ENCODE measurements at places on chromosomes 5 and 9. TPM values are rescaled to one million over a fixed set of nuclear protein-coding genes. Genes with fewer than 3 reads are reported as not detected.

The VAV2 gene
- total RNA-seq = 6.6 TPM

The CAMK4 gene
- total RNA-seq = 0.10 TPM

- no peak for DNase-seq
Observed at GRCh38 chr9:135049460-135049859, 38.0 kb upstream of the OLFM1 start.

DNA sequence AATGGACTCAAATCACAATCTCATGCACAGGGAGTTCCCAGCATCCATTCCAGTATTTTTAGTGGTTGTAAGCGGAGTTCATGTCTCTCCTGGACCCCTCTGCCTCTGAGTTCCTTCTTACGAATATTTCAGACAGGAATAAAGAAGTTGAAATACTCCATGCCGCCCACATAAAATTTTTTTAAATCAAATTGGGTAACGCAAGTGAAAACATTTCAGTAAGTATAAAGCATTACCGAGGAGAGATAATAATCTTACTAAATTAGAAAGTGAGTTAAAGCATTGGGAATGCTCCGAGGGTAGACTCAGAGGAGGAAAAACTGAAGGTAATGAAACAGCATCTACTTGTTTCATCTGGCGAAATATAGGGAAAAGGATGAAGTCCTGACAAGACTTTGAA, 317.6 kb downstream of the ARRDC3 start:
- DNase-seq = no peak

DNA sequence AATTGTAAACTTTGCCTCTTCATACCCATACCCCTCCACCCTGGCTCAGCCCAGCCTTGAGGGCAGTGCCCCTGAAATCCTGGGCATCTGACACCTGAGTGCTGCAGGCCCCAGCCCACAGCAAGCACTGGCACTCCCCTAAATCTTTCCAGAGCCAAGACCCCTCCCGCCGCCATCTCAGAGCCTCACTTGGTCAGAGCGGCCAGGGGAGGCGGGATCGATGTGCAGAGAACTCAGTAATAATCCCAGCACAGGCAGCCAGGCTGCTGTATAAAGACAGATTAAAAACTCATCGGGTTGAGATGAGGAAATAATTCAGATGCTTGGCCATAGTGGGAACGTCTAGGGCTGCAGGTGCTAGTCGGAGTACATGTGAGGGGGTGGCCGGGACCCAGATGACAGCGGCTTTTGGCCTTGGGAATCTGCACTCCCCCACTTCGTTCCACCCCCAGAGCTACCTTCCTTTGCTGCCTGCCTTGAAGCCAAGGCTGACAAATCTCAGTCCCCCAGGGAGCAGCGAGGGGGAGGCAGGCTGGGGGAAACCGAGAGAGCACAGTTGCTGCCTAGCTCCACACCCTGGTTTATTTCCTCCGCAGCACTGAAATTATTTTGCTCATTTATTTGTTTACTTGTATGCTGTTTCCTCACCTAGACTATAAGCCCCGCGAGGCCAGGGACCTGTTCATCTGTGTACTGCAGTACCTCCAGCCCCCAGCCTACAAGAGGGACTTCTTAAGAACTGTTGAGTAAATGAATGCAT, 19.5 kb upstream of the ARAP3 start:
- no peak for DNase-seq

DNA sequence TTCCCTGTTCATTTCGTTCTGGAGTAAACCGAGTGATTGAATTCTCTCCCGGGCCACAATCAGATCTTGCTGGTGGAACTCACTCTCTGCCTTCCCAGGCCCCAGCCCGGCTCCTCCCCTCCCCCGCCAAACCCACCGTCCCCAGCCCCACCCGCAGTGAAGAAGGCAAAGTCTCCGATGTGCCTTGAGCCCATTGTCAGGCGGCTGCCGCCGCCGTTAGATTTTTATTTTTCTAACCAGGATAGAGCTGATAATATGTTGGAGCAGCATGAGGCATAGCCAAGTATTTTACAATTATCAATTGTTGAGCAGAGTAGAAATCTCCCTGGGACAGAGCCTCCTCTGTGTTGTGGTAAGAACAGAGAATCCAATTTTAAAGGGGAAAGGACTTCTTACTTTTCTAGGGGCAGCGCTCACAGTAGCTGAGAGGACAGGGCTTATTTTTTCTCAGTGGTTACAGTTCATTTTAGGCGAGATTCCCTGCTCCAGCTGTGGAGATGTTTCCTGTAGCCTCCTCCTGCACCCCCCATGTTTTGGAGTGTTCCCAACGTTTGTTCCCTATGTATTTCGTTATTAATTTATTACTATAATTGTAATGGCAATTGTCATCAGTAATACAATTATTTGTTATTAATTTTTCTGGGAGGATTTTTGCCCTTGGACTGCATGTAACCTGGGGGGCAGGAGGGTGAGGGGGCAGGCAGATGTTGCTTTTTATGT, 1.3 kb downstream of the PSAT1 start:
- no peak for DNase-seq

- no peak for DNase-seq
Observed at GRCh38 chr9:97567894-97568202, 65.3 kb downstream of the TSTD2 start.

Data from NCI-H460 (cell line).